ENCODE measurements at places on chromosomes 4 and X.

GRCh38 chrX:1507511-1508463 lies 29.2 kb downstream of the P2RY8 start:
- DNase-seq, result no peak

DNA sequence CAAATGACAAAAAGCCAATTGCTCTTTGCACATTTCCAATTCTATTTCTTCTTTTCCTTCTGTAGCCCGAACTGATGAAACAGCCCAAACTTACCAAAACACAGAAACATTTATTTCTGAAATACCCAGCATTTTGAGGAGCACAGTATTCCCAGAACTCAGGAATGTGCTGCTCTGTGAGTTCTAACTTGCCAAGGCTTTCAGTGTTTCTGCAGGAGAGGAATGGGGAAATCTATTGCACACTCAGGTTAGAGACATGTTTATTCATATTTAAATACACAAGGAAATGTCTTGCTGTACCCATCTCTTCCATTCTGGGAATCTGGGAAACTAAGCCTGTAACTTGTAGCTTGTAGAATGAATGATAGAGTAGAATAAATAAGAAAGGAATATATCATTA lies 10.7 kb downstream of the TMPRSS11D start:
- no peak for DNase-seq

DNA sequence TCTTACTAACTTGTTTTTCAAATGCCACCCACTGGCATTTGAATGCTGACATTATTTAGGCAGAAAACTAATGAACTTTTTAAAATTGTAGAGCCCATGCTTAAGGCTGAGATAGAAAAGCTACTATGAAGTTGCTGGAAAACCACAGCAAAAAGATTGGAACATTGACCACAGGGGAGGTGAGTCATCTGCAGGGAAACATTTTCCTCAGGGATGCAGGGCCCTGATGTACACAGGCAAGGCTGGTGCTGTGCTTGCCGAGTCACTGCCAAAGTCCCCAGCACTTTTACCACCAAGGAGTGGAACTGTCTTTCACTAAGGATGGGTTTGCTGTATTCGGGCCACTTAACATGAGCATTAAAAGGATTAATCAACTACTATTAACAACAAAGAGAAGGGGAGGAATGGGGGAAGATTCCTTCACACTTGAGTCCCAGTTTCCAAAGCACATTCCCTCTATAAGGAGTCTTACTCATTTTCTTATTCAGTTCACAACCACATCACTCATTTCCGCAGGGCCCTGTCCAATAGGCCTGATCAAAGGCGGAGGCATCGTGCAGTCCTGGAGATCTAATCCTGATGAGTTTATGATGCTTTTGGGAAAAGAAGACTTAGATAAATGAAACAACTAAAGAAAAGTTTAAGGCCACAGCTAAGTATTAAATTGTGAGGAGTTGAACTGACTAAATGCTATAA lies 202.9 kb upstream of the NPY2R start:
- no peak for DNase-seq

DNA sequence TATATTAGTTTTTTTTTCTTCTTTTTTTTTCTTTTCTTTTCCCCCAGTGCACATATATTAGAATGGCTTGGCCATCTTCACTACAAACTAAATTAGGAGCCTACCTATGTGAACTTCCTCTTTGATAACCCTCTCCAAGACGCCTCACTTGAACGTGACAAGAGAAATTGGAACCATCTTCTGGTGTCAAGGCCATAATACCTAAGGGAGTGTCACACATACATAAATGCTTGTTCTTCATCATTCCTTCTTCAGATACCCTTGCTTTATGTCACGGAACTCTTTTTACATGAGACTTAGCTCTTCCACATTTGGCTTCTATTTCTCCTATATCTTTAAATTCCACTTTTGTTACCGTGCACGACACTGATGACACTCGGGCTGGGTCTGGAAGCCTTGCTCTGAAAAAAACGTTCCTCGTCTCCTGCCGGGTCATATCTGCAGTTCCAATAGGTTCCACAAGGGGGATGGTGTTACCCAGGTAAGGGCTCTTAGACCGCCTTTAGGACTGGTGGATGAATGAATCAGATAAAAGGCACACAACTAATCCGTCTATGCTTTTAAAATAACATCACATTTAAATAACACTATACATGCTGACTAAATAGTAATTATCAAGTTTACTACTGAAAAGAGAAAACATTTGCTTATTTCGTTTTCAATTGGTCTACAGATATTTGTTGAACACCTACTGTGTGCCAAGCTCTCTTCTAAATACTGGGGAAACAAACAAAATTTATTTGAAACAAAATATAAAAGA lies 19.9 kb downstream of the DGAT2L6 start:
- no peak for DNase-seq

DNA sequence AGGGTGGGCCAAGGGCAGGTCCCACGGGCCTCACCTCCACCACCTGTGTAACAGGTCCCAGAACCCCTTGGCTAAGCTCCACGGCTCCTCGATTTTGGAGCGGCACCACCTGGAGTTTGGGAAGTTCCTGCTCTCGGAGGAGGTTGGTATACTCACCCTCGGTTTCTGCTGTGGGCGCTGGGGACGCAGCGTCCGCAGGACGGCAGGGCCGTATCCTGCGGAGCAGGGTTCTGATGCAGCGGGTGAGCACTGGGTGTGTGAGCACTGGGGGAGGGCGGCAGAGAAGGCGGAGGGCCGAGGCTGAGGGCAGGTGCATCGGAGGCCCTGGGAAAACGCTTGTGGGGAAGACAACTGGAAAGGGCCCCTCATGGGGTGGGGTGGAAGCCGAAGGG lies 11.0 kb downstream of the ATP5ME start:
- no peak for DNase-seq

DNA sequence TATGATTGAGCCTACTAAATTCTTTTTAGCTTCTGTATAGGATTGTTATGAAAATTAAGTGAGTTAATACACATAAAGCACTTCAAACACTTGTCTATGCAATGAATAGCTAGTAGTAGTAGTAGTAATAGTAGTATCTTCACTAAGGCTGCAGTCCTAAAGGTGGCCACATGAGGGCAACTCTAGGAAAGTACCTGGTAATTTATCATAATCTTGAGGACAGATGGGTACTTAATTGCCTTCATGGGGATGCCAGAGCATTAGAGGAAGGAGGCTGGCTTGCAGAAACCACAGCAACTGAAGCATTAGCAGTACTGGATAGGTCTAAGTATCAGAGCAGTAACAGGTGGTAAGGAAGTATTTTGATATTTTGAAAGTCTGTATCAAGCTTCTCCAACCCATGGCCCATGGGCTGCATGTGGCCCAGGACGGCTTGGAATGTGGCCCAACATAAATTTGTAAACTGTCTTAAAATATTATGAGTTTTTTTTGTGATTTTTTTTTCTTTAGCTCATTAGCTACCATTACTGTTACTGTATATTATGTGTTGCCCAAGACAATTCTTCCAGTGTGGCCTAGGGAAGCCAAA lies 17.3 kb downstream of the NIPAL1 start:
- no peak for DNase-seq

- peak; percentile 68 for DNase-seq
Measured at GRCh38 chrX:136214551-136214950, 36.6 kb downstream of the MAP7D3 start.

DNA sequence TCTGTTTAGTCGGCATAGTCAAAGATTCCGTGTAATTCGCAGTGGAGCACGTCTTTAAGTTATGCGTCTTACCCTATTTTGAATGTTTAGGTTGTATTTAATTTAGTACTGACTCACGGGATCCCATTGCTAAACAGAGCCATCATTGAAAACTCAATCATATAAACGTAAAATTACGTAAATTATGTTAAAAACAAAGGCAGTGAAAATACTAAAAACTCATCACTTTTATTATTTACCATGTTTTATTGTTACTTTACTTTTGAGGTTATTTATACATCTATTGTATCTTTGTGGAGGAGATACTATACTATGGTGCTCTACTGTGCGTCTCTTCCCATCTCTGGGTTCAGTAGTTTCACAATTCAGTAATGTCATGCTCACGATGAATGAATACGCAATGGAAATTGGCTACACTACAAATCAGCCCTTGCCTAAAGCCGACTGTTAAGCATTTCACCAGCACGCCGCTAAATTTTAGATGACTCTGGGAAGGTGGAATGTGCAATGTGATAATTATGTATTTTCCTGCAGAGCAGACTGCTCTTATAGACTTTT lies 944 bp downstream of the FUNDC2 start:
- DNase-seq, result no peak

DNA sequence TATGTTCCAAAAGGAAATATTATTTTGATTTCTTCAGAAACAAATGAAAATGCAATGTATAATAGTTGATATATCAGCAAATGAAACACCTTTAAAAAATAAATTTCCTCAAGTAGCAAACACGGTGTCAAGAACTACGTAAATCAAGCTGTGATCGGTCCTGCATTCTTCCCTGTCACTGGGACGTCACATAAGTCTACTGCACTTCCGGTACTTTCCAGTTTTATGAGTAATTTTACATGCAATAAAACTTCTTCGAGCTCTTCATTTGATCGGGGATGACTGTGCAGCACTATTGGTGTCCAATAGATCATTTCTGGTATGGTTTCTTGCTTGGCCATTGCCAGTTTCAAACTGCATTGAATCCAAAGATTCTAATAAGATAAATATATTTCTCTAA lies 114.0 kb upstream of the VEGFC start:
- DNase-seq, result no peak

DNA sequence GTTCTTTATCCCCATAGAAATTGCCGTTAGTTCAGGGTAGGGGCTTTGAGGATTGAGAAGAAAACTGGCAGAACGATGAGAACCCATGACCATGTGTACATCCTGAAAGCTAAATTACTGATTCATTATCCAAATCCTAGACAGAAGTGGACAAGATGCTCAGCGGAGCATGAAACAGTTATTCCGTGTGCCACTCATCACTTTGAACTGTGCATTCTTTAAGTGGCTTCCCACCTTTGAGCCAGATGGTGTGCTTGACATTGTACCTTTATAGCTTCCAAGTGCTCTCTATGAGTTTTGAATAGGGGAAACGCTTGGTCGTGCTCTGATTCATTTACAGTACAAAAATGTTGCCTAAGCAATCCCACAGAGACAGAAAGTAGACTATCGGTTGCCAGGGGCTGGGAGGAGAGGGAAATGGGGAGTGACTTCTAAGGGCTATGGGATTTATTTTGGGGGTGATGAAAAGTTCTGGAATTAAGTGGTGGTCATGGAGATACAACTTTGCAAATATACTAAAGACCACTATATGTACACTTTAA lies 100.0 kb downstream of the DOCK11 start:
- no peak for DNase-seq

DNA sequence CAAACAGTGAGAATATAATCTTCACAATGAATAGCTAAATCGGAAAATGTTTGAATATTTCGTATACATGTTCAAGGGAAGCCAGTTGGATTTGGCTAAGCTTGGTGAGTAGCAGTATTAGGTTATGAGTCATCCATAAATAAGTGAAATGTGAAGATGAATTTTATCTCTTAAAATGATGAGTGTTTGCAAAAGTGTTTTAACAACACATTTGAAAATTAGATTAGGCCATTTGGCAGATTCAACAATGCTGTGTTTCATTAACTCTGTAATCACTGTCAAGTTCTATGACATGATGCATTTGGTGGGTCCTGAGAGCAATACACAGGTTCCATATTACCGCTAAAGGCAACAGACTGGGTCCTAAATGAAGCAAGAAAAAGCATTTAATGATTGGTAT lies 301.9 kb upstream of the PRPS2 start:
- DNase-seq, result no peak

GRCh38 chr4:182929296-182929695 lies 12.1 kb upstream of the DCTD start:
- DNase-seq, result no peak

DNA sequence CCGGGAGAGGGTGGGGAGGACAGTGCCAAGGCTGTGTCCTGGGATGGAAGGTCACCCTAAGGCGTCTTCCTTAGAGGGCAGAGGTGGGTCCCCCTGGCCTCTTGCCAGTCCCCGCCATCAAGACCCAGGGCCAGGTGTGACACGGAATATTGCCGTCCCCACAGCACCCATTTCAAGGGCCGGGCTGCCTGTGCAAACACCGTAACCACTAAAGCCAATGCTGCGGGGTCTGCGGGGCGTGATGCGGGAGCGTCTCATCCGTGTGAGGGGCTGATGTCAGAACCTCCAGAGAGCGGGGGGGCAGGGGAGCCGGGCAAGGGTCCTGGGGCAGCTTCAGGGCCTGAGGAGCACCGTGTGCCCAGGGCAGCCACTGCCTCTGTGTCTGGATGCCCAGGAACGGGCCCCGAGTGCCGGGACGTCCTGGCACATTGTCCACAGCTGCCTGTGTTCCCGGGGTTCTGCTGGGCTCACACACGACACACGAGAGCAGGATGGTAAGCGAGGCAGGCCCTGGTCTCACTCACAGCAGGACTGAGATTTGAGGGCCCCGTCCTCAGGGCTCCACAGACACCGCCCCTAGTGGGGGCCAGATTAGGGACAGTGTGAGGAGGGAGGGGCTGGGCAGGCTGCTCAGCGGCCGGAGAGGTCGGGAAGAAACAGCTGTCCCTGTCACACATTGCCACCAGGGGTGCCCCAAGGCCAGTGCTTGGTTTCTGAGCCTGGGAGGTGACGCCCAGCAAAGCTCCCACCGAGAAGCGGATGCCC lies 29.2 kb downstream of the NKX1-1 start:
- DNase-seq, result no peak

DNA sequence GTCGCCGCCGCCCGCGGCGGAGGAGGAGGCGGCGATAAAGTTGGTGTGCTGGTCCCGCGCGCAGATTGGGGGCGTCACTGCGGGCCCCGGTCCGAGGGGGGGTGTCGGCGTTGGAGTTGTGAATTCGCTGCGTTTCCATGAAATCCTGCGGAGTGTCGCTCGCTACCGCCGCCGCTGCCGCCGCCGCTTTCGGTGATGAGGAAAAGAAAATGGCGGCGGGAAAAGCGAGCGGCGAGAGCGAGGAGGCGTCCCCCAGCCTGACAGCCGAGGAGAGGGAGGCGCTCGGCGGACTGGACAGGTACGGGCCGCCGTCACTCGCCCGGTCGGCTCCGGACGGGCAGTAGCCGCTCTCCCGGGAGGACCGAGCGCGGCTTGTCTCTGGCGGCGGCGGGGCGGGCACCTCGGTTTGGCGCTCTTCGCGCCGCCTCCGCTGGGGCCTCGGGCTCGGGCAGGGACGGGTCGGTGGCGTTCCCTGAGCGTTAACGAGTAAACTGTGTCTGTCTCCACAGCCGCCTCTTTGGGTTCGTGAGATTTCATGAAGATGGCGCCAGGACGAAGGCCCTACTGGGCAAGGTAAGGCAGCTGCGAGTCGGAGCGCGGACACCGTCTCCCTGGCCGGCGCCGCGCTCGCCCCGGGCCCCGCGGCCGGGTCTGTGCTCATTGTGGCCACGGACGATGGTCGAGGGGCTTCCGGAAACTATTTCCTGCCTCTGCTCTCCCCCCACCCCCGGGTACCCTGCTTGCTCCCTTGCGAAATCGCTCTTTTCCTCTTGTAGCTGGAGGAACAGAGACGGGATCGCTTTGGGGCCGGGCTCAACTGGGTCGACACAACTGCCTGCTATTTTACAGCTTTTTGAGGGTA lies 658 bp downstream of the KDM6A start:
- no peak for DNase-seq
